ENCODE measurements at places on chromosomes 6 and 20.

GRCh38 chr6:3334555-3334954 lies 75.8 kb downstream of the PSMG4 start:
- no peak for DNase-seq

DNA sequence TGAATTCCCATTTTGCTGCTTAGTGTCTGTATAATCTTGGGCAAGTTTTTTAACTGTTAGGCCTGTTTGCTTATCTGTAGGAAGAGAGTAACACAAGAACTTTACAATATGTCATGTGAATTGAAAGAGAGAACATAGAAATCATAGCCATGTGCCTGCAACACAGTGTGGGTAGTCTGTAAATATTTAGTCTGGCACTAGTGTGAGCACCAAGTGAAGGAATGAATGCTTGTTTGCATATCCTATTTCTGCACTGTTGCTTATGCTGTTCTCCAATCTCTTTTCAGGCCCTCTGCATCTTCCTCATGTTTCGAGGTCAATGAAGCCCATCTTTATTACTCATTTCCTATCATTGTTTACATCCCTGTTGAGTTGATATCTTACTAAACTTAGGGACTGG lies 49.2 kb downstream of the CBFA2T2 start:
- DNase-seq = peak; percentile 63

DNA sequence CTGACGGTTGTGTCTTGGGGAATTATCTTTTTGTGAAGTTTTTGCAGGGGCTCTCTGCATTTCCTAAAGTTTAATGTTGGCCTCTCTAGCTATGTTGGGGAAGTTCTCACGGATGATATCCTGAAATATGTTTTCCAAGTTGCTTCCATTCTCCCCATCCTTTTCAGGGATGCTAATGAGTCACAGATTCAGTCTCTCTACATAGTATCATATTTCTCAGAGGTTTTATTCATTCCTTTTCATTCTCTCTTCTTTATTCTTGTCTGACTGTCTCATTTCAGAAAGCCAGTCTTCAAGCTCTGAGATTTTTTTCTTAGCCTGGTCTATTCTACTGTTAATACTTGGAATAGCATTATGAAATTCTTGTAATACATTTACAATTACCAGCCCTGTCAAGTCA lies 61.3 kb downstream of the UNC5CL start:
- no peak for DNase-seq

DNA sequence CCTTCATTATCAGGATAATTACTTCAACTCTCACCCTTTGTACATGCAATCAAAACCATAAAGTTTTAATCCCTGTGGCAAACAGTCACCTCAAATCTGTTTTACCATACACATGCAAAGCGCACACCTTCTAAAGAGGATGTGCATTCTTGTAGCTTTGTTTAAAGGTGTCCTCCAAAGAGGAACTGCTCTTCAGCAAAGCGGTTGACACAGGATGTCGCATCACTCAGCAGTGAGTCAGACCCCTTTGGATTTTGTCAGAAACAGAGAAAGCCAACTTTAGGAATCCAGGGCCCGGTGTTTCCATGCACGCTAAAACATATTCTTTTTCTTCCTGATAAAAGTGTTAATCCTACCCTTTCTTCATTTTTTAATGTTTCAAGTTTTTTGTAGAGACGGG lies 268.3 kb upstream of the ARID1B start:
- no peak for DNase-seq

- peak; percentile 9 for DNase-seq
Measured at GRCh38 chr6:96939007-96939805, 14.7 kb downstream of the KLHL32 start.

DNA sequence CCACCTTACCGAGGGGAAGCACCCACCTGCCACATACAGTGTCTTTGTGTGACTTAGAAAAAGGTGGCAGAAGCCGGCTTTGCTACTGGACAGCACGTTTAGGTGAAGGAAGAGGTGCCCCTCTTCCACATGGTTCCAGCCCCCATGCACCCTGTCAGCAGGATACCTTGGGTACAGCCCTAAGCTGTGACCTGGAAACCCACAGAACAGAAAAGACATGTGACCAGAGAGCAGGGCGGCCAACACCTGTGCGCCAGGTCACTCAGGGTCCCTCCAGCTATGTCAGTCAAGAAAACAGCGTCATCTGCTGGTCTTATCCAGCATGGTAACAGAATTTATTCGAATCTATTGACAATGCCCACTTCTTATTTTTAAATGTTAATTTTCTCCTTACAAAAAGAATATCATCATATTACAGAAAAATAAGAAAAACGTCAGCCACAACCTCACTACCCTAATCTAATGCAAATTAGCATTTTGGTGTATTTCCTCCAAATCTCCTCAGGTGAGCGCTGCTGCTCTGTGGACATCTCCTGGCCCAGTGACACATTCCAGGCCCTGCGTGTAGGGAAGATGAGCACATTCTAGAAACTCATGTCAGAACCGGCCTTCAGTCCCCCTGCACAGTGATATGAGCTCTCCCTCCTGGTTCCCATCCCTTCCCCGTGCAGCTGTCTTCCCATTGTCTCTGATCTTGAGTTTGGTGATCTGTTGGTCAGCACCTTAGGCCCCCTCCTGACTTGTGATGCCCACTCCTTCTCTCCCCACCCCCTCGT lies 37.2 kb downstream of the GTF2H5 start:
- DNase-seq = no peak

DNA sequence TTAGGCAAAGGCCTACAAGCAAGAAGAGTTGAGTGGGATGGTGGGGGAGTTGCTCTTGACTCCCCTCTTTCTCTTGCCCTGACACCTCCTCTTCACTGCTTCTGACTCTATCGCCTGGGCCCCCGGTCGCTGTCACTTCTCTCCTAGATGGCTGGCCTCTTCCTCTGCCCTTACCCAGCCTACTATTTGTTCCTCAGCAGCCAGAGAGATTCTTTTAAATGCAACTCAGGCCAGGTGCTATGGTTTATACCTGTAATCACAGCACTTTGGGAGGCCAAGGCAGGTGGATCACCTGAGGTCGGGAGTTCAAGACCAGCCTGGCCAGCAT lies 4.3 kb upstream of the PDYN start:
- DNase-seq = no peak
